ENCODE measurements at places on chromosomes 1 and 21. TPM values are rescaled to one million over a fixed set of nuclear protein-coding genes. Genes with fewer than 3 reads are reported as not detected.

FAM177B gene
- not detected for total RNA-seq

PLD5 gene
- total RNA-seq = 0.90 TPM

PRDX1 gene
- total RNA-seq = 507 TPM

C1orf185 gene
- total RNA-seq = not detected

RAB7B gene
- total RNA-seq = 3.4 TPM

EFNA1 gene
- not detected for total RNA-seq

MNDA gene
- total RNA-seq = not detected

SLC30A10 gene
- total RNA-seq = not detected

PRAMEF17 gene
- total RNA-seq = not detected

KNCN gene
- not detected for total RNA-seq

NIBAN1 gene
- 0.06 TPM for total RNA-seq

F13B gene
- not detected for total RNA-seq

FLG2 gene
- total RNA-seq = not detected

CALML6 gene
- total RNA-seq = 0.11 TPM

Measured in LHCN-M2 (cell line).